NCI-H1694 treated with DMSO at 0.1 percent for 48 hours (cell line): ENCODE measurements at places on chromosomes 11 and 22.

- no peak for DNase-seq
Observed at GRCh38 chr22:50604256-50605001, 3.8 kb downstream of the MAPK8IP2 start.

GRCh38 chr11:110737593-110737992 lies 25.4 kb upstream of the ARHGAP20 start:
- DNase-seq, result no peak

DNA sequence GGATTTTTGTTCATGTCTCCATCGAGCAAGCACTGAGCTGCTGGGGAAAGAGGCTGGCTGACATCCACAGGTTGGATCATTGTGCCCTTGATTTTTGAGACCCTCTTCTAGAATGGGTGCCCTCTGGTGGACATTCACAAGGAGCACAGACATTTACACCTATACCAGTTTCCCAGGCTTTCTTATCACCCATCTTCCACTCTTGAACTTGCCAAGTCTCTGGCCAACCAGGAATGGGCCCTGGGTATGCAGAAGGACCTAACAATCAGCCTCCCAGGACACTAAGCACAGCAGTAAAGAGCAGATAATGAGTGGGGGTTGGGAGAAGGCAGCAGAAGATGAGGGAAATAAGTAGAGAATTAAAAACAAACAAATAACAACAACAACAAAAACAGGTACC lies 5.7 kb upstream of the INTS4 start:
- peak; percentile 71 for DNase-seq

DNA sequence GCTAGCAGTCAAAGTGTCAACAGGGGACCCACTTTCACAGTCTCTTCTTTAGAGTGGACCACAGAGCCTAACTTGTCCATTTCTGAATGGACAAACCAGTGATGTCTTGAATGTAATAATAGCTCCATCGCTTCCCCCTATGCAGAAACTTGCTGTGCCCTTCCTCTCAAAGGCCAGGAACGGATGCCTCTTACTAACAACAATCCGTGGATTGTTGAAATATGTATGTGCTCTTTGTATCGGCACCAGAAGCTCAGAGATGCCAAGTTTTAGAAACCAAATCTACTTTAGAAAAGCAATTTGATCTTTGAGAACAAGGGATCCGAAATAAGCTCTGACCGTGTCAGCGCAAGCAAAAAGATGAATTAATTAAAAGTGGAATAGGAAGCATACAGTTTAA lies 259.5 kb upstream of the POU2AF2 start:
- DNase-seq, result no peak

DNA sequence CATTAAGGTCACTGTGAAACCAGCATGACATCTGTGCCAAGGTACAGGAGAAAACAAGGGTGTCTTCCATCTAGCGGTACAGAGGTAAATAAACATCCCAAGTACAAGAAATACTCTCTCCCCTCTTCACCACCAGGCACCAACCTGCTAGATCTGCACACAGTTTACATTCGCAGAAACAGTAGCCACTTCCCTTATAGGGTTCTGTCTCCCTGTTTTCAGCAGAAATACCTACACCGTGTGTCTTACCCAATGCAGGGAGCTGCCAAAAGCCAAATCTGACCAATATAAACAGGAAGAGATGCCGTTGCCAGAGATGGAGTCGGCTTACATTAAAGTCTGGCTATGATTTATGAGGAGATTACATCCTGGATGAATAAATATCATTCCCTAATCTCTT lies 1.2 kb downstream of the SCN4B start:
- no peak for DNase-seq
